Renal cortex interstitium (tissue), 15 donors: ENCODE measurements at places on chromosomes 1 and 21. TPM values are rescaled to one million over a fixed set of nuclear protein-coding genes. Genes with fewer than 3 reads are reported as not detected.
A peak's percentile ranks its signal among the peaks of the same experiment; 100 is the strongest.

- DNase-seq: no peak
Observed at GRCh38 chr1:153752072-153752471, 23.1 kb upstream of the SLC27A3 start.

DNA sequence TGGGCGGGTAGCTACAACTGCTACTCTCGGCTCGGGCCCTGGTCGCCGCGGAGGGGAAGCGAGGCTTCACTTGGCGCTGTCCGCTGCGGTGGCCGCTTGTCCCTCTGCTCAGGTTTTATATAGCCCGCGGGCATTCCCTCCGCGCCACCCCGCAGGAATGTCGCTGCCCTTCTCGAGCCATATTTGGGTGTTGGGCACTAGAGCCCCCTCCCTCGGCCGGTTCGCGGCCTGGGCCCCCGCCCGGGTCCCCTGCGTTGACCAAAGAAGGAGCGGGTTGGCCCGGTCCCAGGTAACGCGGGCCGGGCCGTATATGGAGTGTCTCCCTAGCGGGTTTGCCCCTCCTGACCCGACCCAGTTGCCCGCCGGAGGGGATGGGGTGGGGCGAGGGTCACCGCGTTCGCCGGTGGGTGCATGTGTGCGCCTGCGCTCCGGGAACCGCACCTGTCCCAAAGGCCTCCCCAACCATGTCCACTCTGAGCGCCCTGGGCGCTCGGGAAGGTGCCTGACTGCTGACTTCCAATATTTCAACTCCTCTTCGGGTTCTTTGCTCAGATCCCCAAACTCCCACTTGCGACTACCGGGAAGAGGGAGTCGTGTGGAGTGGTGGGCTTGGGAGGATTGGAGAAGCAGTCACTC is at the start of gene ACTA1:
ACTA1 (minus strand) TSS at position 90 of the 636 bp plus-strand sequence. CDS start 979 bp downstream, outside the sequence.
- no peak for DNase-seq

GRCh38 chr1:2640626-2641025 is 7.8 kb upstream of the MMEL1 start:
- DNase-seq: no peak

DNA sequence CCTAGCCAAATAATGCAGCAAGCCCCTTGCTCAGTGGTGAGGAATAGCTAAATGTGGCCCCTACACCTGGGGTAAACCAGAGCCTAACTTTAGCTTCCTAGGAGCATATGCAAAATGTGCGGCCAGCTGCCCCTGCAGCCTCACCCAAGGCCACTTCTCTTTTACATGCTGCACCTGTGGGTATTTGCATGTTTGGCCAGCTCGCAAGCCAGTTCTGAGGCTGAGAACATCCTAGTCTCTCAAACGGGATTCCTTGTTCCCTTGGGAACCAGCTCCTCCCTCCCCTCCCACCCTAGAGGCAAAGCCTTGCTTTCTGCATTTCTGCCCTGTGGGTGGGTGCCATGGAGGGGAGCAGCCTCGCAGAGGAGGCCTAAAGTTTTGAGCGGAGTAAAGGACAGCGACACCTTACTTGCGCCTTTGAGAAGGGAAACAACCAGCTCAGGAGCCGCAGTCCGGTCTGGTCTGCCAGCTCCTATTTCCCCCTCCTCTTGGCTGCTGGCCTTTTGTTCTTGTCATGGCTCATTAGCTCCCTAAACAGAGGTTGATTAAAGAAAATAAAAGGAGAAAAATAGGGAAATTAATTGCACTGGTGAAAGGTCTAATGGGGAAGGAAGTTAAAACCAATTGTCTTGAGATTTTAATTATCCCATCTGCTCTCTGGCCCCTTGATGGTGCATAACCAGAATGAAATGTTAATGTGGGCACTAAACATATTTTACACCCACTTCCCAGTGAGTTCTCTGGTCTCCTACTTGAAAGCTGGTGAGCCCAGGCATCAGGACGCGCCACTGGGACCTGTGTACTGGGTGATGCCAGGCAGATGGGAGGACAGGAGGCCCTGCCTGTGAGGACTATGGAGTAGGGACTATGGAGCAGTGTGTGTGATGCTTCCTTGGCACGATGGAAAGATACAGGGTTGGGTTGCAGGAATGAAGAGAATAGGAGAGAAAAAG is 68.7 kb downstream of the TEX35 start:
- peak; percentile 26 for DNase-seq

GRCh38 chr1:207026104-207026534 is 6.4 kb downstream of the C1orf116 start:
- DNase-seq: no peak

The CELA2A gene
- not detected for polyA plus RNA-seq

DNA sequence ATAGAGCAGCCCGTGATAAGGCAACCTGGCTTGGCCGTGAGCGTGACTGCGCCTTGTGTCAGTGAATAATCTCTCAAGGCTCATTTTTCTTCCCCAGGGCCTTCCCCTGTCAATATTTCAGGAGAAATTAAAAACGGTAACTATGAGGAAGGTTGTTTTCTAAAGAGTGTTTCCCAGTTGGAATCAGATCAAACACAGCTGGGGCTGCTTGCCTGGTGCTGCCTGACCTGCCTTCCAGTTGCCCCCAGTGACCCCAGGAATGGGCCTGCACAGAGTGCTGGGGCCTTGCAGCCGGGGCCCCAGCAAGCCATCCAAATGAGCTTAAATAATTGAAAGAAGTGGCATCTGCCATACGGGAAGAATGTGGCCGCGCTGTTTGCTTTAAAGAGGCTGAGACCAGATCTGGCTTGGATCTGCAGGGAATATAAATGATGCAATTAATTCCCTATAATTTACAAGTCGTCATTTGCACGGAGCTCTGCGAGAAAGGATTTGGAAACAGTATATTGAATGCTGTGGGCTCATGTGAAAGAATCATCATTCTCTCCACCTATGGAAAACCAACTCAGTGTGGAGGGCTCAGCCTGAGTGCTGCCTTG is 203.9 kb downstream of the C1orf94 start:
- no peak for DNase-seq

The GPATCH3 gene
- polyA plus RNA-seq: 15.0 TPM
